HEK293T (cell line): ENCODE measurements at places on chromosomes 5 and 9.

GRCh38 chr9:6150483-6150882 lies 65.1 kb upstream of the IL33 start:
- no peak for DNase-seq

DNA sequence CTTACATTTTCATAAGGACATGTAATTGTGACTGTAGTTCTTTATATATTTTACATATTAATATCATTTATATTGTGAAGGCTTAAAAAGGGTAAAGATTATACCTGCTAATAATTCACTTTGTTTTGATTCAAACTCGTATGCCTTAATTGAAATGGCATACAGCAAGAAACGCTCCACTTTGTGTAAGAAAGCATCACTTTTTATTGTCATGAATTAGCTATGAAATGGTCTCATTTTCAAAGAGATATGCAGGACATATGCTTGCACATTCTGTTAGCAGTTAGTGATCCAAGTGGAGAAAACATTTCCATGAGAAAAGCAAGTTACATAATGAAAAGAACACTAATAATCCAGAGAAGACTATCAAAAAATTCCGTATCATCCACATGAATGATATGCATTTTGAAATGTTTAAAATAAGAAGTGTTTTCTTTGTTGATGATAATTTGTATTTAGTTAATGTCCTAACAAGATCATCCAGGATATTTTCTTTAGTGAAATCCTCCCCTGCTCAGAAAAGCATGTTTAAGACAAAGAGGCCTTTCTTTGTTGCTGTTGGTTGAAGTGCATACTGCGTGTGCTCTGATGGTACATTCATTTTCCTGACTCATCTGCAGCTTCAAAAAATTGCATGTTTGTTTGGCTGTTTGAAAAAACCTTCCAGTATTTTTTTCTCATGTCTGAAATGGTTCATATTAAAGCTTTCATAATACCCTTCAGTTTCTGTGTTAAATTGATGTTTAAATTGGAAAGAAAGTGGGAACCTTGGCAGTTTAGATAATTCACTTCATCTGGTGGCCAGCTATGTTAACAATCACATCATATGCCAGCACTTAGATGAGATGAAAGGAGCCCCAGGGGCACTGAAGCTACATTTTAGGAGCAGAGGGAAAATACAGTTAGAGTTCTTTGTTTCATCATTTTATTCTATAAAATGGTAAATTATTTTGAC lies 242.2 kb downstream of the CSNK1G3 start:
- DNase-seq: no peak

GRCh38 chr5:131265311-131265803 lies 1.5 kb downstream of the CDC42SE2 start:
- peak; percentile 12 for DNase-seq

DNA sequence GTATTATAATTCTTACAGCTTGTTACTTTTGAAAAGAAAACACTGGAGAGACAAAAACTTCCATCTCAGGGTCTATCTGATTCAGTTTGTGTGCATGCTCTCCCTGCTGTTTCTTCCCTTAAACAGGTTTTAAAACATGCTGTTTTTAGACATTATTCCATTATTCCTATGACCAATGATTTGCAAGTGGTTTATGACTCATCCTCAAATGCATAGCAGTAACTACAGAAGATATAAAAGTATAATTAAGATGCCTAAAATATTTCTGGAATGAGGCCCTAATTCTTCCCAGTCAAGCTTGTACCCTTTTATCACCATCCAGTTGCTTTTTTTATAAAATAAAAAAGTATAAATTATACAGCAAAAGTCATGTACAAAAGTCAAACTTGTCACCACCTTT lies 3.7 kb downstream of the DTWD2 start:
- no peak for DNase-seq

DNA sequence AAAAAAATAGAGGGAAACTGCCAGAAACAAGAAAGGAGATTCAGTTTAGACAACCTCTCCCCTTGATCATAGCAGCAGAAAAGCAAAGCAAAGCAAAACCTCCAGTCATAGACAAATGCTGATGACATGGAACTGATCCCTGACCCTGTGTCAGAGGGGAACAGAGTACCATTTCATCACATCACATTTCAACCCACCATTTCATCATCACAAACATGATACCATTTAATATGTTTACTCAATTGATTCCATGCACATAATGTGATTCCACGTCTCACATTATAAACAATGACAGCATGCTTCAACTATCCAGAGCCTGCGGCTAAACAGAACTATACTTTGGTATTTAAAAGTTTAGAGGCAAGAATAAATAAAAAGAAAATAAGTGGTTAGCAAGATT lies 28.7 kb upstream of the ACOT12 start:
- DNase-seq: peak; percentile 24

DNA sequence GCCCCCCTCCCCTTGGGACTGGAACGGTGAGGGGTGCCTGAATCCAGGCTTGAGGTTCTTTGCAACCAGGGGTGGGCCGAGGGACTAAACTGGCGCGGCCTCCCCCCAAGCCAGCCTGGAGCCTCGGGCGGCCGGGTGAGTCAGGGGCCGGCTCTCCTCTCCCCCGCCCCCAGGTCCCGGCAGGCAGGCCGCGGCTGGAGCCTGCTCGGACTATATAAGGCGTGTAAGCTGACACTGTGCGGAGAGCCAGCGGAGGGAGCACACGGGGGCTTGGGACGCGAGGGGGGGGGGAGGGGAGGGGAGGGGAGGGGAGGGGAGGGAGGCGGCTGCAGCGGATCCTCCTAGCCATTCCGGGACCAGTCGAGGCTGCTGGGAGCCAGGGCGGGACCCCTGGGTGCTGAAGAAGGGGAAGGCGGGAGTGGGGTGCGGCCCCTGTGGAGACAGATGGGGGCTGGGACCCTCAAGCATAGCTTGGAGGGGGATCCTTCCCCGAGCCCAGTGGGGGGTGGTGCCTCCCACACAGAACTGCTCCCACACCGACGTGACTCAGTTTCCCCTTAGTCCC lies 595 bp downstream of the PDLIM7 start:
- DNase-seq: peak; percentile 91

GRCh38 chr5:79378510-79379186 lies 135.3 kb downstream of the HOMER1 start:
- DNase-seq: no peak

GRCh38 chr5:12095808-12096281 lies 191.6 kb upstream of the CTNND2 start:
- DNase-seq: no peak

GRCh38 chr9:36136272-36136893 lies at the start of gene GLIPR2:
GLIPR2 (plus strand) TSS chr9:36136733; CDS start chr9:36136779, 46 bp downstream.
- peak; percentile 84 for DNase-seq

GRCh38 chr9:28779243-28779642 lies 1206.0 kb upstream of the C9orf72 start:
- no peak for DNase-seq

GRCh38 chr9:4927043-4927471 lies 58.0 kb upstream of the JAK2 start:
- DNase-seq: no peak

- no peak for DNase-seq
These were observed 21.1 kb upstream of the HSPA9 start for GRCh38 chr5:138596105-138596881.

GRCh38 chr5:153938191-153938842 lies 100.4 kb downstream of the FAM114A2 start:
- no peak for DNase-seq

GRCh38 chr9:135228983-135229625 lies 141.6 kb downstream of the OLFM1 start:
- no peak for DNase-seq

DNA sequence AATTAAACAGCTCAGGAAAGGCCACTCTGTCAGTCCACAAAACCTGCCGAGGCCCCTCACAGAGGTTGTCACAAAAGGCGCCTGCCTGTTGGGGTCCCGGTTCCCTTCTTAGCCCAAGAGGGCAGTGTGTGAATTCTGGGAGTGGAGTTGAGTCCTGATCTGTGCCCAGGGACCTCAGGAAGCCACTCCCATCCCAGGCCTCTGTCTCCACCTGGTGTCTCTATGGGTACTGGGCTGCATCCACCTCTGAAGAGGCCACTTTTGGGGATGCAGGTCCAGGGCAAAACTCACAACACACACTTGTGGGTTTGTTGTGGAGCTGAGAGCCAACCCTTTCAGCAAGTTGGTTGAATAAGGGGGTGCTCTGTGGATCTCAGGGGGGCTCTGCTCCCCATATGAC lies 74.3 kb upstream of the STXBP1 start:
- DNase-seq: no peak

- DNase-seq: no peak
These were observed 198.1 kb downstream of the SYK start for GRCh38 chr9:90999425-91000397.

GRCh38 chr9:86547571-86547970 lies 193.4 kb upstream of the TUT7 start:
- DNase-seq: no peak

DNA sequence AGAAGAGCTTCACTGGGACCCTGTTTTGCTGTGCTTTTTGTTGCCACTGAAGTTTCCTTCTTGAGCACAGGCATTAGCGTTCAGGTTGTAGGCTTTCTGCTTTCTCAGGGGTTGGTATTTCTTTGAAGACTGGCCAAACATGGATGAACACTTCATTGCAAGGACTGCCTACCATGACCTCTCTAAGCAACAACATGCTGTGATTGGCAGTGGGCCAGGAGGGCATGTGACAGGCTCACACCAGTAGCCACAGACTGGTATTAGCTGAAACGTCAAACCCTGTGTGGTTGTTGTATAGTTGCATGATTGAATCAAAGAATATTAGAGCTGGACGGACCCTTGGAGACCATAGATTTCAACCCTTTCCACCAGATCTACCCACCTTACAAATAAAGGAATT lies 20.0 kb upstream of the MLANA start:
- no peak for DNase-seq
